Coronary artery (tissue), 2 donors: ENCODE measurements at places on chromosomes 7 and 10.

DNA sequence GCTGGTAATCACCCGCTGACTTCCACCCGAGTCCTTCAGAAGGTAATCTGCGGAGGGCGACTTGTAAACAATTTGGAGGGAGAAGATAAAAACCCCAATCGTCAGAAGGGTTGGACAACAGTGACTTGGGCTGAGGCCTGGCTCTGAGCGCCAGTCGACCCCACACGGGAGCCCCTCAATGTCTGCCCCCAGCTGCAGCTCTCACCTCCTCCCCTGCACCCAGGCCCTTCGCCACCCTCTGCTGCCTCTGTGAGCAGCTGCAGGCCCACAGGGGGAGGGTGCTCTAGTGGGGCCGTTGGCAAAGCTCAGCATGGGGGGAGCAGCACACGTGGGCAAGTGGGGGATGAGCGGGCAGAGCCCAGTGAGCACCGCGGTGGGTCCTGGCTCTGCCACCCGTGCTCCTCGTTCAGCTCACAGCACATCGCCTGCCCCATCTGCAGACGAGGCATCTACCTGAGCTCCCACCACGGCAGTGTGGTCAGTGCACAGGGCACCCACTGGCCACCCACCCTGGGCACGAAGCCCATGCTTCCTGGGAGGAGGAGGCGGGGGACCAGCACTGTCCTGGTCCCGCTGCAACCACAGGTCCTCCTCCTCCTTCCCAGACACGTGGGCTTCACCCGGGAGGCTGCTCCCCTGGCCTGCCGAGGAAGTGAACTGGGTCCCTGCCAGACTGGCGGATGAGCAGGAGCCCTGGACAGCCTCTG lies 280.5 kb downstream of the ELFN1 start:
- DNase-seq: no peak

- no peak for DNase-seq
Measured at GRCh38 chr10:50464004-50464409, 159.7 kb downstream of the SGMS1 start.

DNA sequence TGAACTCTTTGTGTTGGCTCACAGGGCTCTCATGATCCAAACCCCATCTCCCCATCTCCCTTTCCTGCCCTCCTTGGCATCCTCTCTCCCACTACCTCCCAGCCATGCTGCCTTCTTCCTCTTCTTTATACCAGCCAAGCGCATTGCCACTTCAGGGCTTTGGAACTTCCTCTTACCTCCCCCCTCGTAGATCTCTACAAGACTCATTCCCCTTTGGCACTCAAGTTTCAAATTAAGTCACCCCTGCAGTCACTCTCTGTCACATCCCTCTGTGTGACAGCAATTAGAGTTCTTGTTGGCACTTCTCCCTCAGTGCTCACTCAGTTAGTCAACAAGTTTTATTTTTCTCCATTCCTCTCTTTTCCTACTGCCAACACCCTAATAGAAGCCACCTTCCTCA lies 20.8 kb upstream of the NRP1 start:
- DNase-seq: no peak

DNA sequence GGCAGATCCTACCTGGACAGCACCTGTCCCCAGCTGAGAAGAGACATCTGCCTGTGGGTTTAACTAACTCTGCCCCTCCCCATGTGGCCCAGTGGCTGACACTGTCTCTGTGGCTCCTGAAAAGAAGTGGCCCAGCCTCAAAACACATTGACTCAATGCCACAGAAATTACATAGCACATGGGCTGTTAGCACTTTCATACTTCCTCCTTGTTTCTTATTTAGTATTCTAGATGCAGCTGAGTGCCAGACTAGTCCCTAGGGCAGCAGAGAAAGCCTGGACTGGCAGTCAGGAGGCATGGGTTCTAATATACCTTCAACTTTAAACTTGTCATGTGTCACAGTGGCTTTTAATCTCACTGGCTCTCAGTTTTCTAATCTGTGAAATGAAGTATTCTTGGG lies 171.0 kb downstream of the TRIL start:
- no peak for DNase-seq

GRCh38 chr7:155477476-155477875 lies 19.5 kb downstream of the EN2 start:
- no peak for DNase-seq

GRCh38 chr10:18094793-18095192 lies 45.4 kb upstream of the CACNB2 start:
- no peak for DNase-seq

GRCh38 chr7:41148521-41148951 lies 554.4 kb downstream of the INHBA start:
- no peak for DNase-seq

DNA sequence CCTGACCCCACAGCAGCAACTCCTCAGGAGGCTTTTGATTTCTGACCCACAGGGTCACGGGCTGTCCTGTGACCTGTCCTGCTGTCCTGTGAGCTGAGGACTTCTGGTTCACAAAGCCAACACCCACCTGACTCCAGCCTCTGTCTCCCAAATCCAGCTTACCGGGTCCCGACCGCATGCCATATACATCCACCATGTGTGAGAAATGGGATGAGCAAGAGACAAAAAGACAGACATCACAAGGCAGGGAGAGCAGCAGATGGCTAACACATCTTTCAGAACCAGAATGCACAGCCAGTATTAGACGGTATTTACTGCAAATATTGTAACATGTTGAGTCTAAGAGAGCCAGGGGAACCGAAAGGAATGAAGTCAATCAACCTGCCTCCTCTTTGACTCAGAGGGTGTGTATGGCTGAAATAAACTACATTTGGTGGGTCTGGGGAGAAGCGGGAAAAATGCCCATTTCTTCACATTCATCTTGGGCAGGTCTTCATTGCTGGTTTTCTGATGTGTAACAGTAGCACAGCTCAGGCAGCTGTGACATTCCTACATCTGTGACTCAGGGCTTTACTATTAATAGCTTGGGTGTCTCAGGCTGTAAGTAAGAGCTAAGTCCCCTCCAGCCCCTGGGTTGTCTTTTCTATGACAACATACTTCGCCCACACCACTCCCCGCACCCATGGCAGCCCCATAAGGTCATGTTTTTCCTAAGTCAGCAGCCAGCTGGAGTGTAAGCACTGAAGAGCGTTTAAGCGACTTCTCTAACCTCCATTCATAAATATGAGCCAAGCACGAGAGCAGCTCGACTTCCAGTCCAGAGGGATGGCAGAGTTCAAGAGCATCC lies 25.0 kb downstream of the ABLIM1 start:
- peak; percentile 86 for DNase-seq

DNA sequence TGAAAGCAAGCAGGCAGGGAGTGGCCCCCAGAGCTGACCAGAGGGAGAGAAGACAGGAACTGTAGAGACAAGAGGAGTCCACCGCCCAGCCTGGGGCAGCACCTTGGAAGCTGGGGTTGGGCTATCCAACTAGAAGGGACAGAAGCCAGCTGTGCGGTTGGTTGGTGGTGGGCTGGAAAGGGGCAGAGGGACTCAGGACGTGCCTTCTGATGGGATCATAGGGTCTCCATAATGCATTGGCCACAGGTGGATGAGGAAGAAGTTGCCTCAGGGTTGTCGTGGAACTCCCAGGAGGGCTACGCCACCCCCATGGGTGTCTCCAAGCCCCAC lies 114.0 kb upstream of the RET start:
- peak; percentile 62 for DNase-seq

- peak; percentile 86 for DNase-seq
Measured at GRCh38 chr7:30116771-30117170, 18.0 kb upstream of the MTURN start.

- no peak for DNase-seq
Measured at GRCh38 chr10:96524741-96525140, 11.0 kb upstream of the TLL2 start.

GRCh38 chr7:2452074-2452507 lies 24.1 kb downstream of the GRIFIN start:
- DNase-seq: no peak

GRCh38 chr7:137981175-137981574 lies 20.7 kb downstream of the CREB3L2 start:
- no peak for DNase-seq

DNA sequence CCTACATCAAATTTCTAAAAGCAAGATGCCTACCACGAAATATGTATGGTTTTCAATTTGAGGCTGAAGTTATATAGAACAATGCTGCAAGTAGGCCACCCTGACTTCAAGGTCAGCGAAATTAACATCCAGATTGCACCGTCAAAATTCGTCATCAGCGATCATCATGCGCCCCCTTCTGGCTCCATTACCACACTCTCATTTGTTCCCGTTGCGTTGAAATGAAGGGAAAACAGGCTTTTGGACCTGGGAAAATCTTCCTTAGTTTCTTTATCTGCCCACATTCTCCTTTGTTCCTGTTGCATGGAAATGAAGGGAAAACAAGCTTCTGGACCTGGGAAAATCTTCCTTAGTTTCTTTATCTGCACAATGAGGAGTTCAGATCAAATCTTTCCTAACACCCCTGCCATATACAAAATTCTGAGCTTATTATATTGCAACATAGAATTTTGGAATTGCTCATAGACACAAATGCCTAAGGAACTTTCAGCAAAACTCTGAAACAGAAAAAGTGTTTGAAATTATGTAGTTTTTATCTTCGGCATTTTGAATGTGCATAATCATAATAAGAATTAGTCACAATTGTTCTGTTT lies 98.2 kb upstream of the PRKCQ start:
- DNase-seq: no peak

DNA sequence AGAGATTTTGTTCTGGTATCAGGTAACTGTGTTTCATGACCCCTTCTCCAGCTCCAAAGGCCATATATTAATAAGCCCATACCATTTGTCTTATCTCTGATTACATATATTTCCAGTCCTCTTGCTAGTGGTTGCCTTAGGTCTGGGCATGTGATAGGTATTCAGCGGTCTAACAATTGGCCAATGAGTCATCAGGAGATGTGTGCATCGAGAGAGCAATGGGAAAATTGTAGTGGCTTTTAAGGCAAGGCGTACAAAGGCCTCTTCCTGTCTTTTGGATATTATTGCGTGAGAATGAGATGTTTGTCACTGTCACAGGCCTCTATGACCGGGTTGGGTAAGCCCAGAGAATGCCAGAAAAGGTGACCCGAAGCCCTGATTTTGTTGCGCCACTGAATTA lies 38.6 kb upstream of the SFRP5 start:
- DNase-seq: no peak

GRCh38 chr10:4501306-4501705 lies 324.7 kb upstream of the AKR1E2 start:
- DNase-seq: no peak

DNA sequence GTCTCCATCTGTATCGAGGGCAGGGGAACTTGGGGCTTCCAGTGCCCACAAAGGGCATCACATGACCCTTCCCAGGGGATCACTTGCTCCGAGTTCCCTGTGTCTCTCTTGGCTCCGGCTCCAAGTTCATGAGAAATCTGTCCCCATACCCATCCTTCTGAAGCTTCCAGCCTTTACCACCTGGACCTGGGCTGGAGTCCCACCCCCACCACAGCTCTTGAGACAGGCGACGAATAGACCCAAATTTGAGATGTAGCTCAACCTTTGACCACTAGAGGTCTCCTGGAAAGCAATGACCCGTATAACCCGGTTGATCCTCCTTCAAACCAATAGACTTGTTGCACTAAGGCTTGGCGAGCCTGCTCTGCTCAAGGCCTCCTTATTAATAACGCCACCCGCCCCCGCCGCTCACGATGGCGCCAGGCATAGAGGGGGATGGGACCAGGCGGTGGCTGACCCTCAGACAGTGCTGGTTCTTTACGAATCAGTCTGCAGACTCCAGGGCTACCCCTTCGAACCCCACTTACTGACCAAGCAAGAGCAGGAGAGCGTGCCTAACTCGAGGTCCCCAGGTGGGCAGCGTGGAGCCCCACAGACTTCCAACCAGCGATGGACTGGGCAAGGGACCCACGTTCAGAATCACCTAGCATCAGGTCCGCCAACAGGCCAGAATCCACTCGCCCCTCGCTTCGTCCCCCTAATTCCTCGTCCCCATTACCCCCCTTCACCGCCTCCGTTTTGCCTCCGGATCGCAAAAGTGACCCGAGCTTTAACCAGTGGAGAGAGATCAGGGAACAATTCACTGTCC lies 4.4 kb upstream of the ARID5B start:
- DNase-seq: peak; percentile 76

DNA sequence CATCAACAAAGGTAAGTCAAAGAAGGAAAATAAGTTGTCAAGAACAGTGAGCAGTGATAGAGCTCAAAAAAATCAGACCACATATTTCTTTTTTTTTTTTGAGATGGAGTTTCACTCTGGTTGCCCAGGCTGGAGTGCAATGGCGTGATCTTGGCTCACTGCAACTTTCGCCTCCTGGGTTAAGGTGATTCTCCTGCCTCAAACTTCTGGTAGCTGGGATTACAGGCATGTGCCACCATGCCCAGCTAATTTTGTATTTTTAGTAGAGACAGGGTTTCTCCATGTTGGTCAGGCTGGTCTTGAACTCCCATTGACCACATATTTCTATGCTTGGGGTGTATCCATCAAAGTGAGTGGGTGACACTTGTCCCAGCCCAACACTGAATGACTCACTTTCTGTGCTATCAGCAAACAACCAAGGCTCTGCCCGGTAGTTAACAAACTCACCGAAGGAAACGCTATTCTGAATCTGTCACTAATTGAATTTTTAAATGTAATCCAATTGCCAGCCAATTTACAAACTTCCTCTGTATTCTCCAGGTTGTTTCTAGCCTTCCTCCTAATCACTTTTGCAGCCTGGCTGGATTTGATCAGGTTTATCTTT lies 19.6 kb upstream of the SMNDC1 start:
- no peak for DNase-seq

GRCh38 chr7:55873765-55874164 lies 11.2 kb upstream of the SEPTIN14 start:
- DNase-seq: no peak
